Stimulated activated CD4-positive, alpha-beta T cell treated with anti-CD3 and anti-CD28 coated beads, Interleukin-2, amount 100 ng/mL, for 48 hours (primary cell): ENCODE measurements at places on chromosomes 7 and 10.
A peak's percentile ranks its signal among the peaks of the same experiment; 100 is the strongest.

- no peak for DNase-seq
Observed at GRCh38 chr7:6148724-6149360, 117.7 kb downstream of the ANKRD61 start.

GRCh38 chr7:96426027-96426426 is 104.1 kb upstream of the SLC25A13 start:
- no peak for DNase-seq

GRCh38 chr10:92729886-92730285 is 40.1 kb downstream of the HHEX start:
- DNase-seq = no peak

GRCh38 chr10:82472406-82473335 is 597.7 kb downstream of the NRG3 start:
- DNase-seq = no peak

GRCh38 chr7:107785926-107786325 is 17.1 kb downstream of the SLC26A3 start:
- no peak for DNase-seq

- DNase-seq = no peak
Observed at GRCh38 chr7:129949292-129950133, 3.2 kb downstream of the UBE2H start.

DNA sequence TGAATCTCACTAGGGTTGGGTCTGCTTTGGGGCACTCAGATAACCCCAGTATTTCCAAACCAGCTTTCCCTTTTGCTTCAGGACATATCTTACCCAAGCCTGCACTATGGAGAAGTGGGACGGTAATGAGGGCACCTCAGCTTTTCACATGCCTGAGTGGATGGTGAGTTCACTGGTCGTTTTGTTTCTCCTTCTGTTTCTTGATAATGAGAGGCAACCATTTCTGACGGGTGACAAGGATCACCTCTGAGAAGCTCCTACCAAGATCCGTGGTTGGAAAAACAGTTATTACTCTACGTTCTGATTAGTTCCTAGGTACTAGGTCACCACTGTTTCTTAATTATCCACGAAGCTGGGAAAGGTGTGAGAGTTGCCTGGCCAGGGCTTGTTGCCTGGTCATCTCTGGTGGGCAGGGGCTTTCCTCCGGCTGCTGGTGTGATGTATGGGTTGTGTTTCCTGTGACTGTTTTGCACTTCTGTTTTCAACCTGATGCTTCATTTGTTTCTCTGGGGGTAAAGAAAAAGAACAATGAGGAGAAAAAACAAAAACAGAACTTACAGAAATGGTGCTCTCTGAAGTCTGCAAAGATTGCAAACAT is 65.7 kb upstream of the STRIP2 start:
- DNase-seq = peak; percentile 5

DNA sequence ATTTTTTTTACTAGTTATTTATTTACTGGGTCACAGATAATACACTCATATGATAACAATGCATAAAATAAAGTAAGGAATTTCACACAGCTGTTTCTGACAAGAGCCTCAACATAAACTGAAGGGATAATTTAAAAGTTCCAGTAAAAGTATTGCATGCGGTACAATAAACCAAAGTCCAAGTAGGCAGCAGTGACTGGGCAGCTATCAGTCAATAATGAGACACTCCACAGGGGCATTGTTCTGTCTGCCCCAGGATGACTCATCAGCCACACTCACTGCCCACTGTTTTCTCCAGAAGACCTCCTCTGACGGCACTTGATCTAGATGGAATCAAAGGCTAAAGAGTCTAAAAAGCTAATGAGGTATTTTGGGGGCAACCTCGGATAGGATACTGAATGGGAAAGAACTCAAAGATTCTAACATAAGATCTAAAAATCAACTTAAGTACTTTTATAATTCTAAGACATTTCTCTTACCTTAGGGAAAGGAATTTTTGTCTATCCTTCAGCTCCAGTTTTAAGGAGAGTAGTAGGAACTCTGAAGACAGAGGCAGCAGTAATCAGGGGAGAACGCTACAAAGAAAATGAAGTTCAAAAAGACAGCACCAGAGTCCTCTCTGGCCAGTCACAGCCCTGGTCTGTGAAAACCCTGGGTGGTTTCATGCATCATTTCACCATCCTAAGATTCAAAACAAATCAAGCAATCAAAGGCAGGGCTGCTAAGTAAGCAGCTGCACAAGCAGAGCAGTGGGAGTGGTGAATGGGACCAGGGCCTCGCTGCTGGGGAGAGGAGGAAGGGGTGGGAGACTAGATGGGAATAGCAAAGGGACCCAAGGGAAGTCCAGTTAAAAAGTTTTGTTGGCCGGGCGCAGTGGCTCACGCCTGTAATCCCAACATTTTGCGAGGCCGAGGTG is 175.1 kb downstream of the AVL9 start:
- DNase-seq = no peak

GRCh38 chr7:90119178-90119971 is 34.9 kb upstream of the STEAP1 start:
- DNase-seq = peak; percentile 5

- DNase-seq = no peak
Observed at GRCh38 chr7:70052691-70053090, 454.4 kb downstream of the AUTS2 start.

GRCh38 chr10:26978519-26978918 is 117.8 kb upstream of the ABI1 start:
- DNase-seq = no peak

DNA sequence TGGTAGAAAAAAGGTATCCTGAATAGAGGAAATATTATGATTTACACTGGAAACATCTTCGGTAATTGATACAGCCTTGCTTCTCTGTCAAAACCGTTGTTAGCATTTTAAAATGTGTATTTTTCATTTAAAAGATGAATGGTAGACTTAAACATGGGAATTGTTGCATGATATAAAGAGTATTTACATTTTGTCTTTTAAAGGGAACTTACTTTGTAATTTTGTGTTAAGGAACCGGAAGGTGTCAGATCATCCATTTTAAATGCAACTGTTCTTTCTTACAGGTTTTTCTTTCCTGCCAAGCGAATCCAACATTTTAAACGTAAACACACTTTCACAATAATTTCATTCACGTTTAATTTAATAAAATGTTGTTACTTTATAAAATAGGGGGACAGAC is 1.8 kb upstream of the IGF2BP3 start:
- no peak for DNase-seq

DNA sequence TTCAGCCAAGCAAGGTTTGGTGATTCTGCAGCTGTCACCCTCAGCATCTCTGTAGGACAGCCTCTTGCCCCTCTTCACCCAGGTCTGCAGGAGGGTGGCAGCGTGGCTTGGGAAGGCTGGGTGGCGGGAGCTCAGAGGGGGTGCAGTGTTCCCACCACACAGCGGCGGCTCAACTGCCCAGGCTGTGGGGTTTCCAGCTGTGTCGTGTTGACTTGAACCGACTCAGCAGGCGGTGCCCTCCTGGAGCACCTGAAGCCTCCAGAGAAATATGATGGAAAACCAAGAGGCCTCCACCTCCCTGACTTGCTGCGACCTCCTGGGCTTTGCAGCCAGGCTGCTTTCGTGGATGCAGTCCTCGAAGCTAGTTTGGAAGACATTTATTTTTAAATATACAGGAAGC is 68.0 kb upstream of the KLF6 start:
- DNase-seq = no peak

DNA sequence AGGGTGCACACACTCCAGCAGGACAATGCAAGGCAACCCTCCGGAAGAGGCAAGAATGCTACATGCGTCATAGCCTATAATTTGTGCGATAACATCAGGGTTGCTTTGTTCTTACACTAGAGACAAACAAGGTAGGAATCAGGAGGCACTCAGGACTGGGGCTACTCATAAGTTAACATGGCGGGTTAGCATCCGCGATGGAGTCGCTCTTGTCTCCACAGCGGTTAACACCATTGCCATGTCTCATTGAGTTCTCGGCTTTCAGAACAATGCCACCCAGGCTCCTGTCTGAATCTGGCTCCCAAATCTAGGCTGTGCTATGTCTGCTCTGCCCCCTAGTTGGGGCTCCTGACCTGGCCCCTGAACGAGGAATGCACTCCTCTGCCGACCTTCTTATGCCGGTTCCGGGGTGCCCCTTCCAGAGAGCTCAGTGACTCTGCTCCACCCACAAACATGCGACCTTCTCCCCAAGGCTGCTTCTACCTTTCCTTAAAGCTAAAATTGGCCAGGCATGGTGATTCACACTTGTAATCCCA is 24.9 kb upstream of the SLF2 start:
- DNase-seq = no peak

DNA sequence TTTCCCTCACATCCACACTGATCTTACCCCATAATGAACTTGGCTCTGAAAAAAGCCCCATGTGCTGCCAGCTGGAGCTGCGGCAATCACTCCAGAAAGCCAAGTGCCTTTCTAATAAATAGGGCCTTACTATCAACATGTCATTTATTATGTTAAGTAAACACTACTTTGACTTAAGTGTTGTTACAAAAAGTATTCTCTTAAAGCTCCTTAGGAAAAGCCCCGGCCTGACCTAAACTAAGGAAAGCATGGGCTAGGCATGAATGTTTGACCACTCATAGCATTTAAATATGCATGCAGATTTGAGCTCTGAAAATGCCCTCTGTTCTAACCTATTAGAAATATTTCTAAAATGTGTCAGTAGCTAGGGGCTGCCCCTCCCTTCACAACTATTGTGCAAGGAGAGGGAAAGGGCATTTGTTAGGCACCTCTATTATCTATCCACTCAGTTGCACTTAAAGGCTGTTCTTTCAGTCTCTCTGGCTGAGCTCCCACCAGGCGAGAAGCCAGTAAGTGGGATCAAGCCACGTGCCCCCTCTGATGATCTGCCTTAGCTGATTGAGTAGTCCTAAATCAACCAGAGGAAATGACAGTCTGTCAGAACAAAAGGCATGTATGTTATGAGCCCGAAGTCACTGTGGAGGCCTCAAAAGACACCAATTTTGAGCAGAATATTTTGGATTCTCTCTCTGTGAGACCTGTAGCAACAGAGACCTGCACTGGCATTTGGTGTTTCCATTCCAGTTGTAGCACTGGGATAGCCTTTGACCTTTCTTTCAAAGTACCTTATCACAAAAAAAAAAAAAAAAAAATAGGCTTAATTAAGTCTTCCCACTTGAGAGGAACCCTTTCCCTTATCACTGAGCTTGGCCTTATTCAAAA is 77.1 kb downstream of the ITGB8 start:
- DNase-seq = no peak

- DNase-seq = no peak
Observed at GRCh38 chr7:106049139-106049752, 62.9 kb downstream of the SYPL1 start.

- DNase-seq = no peak
Observed at GRCh38 chr7:30526163-30526562, 21.5 kb upstream of the GGCT start.

- DNase-seq = no peak
Observed at GRCh38 chr10:6400821-6401465, 179.1 kb downstream of the PRKCQ start.

DNA sequence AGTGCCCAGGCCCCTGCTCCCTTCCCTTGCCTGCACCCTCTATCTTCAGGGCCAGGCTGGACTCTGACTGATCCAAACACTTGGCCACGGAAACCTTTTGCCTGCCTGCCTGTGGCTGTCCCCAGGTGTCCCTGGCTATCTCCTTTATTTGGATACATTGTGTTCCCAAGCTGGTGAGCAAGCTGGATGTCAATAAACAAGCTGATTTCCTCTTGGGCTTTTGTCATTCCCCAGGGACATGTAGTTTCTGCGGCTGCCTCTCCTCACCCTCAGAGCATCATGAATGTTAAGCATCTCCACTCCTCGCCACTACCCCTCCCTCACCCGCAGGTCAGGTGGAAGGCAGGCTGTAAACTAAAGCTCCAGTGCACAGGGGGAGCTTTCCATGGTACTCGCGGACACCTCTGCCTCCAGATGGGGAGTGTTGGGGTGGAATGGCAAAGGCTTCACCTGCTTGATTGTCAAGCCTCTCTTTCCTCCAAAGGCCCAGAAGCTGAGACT is 6.9 kb downstream of the GHRHR start:
- DNase-seq = no peak

GRCh38 chr10:63414481-63415260 is 51.1 kb downstream of the JMJD1C start:
- DNase-seq = no peak

GRCh38 chr7:116395141-116395791 is 104.3 kb upstream of the CAV2 start:
- no peak for DNase-seq

GRCh38 chr7:132656846-132657776 is 80.8 kb upstream of the PLXNA4 start:
- no peak for DNase-seq

DNA sequence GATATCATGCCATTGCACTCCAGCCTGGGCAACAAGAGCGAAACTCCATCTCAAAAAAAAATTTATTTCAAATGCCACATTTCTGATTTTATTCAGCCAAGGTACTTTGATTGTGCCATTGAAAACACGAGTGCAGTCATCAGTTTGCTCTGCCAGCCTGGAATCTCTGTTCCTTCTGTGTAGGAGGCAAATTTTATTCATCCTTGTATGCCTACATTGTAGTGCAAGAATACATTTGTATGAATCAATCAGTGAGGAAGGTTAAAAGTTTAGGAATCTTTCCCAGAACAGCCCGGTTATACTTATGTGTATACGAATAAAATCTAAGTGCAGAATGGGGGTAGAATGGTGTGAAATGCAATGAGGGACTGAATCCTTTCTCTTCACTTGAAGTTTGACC is 886 bp upstream of the TET1 start:
- DNase-seq = no peak

DNA sequence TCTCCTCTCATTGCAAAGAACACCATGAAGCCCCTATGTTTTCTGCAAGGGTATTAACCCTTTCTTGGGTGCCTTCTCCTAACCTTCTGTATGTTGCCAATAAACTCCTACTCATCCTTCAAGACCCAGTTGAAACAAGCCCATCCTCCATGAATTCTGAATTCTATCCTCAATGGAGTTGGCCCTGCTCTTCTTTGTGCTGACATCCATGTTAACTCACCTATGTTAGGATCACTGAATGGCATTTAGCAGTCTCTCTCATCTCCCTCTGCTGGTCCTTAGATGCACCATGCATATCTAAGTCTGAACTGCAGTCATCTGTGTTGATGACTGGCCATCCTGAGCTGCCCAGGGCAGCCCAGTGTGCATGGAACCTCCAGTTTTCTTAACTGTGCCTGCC is 129.8 kb downstream of the BUB3 start:
- DNase-seq = no peak

GRCh38 chr7:96669812-96670211 is 39.8 kb downstream of the SEM1 start:
- DNase-seq = no peak

GRCh38 chr10:34474009-34474376 is 341.1 kb downstream of the PARD3 start:
- DNase-seq = no peak

GRCh38 chr7:32047075-32047474 is 23.1 kb downstream of the PDE1C start:
- no peak for DNase-seq

- no peak for DNase-seq
Observed at GRCh38 chr7:78329001-78329655, 530.6 kb downstream of the PHTF2 start.

GRCh38 chr7:80536426-80536825 is 24.6 kb upstream of the GNAT3 start:
- no peak for DNase-seq

DNA sequence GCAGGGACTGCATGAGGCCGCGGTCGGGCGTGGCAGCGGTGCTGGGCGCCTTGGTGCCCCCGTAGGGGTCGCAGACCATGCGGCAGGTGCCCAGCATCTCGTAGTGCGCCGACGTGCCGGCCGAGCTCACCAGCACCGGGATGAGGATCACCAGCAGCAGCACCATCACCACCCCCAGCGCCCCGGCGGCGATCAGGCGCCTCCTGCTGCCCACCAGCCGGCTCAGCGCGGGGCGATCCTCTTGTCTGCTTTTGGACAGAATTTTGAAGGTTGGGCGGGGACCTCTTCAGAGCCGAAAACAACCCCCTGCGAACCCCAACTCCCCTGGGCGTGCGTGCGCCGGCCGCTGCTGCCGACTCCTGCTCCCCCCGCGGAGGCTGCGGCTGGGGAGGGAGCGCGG is 779 bp downstream of the C1QL3 start:
- peak; percentile 16 for DNase-seq
